ENCODE measurements at places on chromosomes 2 and 18.

- DNase-seq: no peak
Measured at GRCh38 chr2:55133467-55134315, 83.4 kb upstream of the RTN4 start.

DNA sequence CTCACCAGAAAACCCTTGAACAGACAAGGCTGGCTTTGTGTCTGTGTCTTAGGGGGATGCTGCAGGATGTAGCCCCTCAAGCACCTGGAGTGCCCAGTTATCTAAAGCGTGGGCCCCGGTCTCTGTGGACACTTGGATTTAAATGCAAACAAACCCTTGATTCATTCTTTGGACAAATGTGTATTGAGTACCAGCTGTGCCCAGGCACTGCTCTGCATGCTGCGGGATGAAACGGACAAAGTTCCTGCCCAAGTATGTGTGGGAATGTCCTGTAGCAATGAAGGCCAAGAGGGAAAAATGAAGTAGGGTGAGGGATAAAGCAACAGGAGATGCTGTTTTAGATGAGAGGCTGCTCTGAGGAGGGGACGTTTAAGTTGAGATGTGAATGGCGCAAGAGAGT, 53.9 kb downstream of the BOLA3 start:
- no peak for DNase-seq

DNA sequence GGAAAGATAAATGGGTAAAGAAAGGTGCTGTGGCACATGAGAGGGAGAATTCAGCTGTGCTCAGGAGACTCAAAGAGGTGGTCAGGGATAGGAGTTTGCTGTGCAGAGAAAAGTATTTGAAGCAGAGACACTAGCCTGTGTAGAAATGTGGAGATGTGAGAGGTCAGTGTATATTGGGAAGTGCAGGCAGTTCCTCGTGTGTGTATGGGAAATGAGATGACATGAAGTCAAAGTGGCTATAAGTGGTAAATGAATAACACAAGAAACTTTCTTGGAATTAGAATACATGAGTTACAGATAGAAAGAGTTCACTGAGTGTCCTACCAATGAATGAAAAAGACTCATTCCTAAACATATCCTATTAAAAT, 11.6 kb downstream of the MAP3K20 start:
- DNase-seq: no peak

GRCh38 chr2:129189617-129190319, 789.7 kb upstream of the RAB6C start:
- no peak for DNase-seq

- DNase-seq: no peak
Measured at GRCh38 chr2:99404039-99404796, 67.0 kb downstream of the EIF5B start.

DNA sequence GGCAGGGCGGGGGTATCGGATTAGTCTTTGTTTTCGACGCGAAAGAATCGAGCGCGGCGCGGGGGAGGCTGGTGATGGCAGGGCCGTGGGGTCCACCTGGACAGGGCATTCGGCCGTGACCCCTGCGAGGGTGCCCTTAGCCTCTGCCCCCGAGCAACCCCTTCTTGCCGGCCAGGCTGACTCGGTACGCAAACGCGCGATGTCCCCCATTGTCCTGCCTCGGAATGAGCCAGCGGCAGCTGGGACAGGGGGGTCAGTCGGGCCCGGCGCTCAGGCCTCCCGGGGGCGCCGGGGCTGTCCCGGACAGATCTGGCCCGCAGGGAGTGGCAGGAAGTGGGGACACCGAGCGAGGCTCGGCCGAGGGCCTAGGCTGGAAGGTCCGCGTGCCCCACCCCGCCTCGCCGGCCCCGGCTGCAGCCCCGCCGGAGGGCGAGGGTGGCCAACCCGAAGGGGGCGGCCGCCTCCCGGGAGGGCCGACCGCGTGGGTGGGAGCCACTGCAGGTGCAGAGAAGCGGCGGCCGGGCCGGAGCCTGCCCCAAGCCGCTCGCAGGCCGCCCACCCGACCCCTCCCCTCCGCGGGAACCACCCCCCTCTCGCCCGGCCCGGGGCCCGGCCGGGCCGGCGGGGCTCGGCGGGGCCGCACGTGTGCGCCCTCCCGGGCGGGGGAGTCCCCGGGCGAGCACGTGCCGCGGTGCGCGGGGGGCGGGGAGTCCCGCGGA, at the start of gene TET3:
TSS of gene TET3 (plus strand) at position 708 of the 719 bp plus-strand sequence. CDS start 1,494 bp downstream, outside the sequence.
- peak; percentile 38 for DNase-seq

- DNase-seq: peak; percentile 13
Measured at GRCh38 chr2:170221317-170222288, 43.7 kb downstream of the MYO3B start.

- DNase-seq: no peak
Measured at GRCh38 chr18:62128157-62128556, 58.7 kb downstream of the PIGN start.

GRCh38 chr2:890791-891190, 59.9 kb upstream of the SNTG2 start:
- no peak for DNase-seq

DNA sequence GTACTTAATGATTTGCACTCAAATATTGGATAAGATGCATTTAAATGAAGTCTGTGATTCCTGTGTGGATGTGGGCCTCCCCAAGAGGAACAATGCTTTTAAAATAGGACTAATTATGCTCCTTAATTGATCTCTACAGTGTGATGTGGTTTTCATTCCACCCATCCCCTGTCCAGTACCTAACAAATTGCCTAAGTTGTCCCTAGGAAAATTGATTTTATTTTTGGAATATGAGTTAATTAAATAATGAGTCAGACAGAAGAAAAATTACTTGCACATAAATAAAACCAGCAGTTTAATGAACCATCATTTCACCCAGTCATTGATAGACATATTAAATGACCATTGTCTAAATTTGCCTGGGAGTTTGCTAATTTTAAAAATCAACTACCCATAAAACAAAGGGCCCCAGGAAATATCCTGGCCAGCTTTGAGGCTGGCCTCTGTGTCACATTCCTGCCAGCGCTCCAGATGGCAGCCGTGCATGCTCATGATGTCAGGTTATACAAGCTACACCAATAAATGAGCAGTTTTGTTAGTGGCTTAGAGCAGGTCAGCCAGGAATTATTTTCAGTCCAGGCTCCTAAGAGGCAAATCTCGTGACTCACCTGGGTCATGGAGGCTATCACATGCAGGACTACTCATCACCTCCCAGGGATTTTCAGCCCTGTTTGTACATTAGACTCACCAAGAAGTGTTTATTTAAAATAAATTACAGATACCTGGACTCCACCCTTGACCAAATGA, 31.9 kb downstream of the ABHD3 start:
- no peak for DNase-seq

- no peak for DNase-seq
Measured at GRCh38 chr18:32295604-32296003, 105.8 kb downstream of the MEP1B start.

GRCh38 chr2:111225856-111226255, 105.1 kb downstream of the BCL2L11 start:
- no peak for DNase-seq

DNA sequence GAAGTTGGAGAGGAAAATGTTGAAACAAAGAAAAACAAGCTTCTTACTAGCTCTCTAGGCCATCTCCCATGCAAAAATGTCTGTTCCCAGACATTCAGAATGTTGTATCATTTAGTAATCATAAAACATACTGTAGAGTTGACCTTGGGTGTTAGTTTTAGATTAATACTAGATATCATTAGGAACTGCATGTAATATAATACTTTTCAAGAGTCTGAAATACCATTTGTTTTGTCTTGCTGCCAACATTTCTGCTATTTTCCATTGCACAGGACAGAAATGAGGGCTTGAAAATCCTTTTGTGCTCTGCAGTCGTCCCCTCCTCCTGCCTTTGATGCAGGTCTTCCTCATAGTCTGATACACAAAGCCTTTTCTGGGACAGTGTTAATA, 89.5 kb upstream of the RBMS1 start:
- DNase-seq: no peak

GRCh38 chr2:85699325-85699724, 5.2 kb downstream of the GNLY start:
- DNase-seq: no peak

DNA sequence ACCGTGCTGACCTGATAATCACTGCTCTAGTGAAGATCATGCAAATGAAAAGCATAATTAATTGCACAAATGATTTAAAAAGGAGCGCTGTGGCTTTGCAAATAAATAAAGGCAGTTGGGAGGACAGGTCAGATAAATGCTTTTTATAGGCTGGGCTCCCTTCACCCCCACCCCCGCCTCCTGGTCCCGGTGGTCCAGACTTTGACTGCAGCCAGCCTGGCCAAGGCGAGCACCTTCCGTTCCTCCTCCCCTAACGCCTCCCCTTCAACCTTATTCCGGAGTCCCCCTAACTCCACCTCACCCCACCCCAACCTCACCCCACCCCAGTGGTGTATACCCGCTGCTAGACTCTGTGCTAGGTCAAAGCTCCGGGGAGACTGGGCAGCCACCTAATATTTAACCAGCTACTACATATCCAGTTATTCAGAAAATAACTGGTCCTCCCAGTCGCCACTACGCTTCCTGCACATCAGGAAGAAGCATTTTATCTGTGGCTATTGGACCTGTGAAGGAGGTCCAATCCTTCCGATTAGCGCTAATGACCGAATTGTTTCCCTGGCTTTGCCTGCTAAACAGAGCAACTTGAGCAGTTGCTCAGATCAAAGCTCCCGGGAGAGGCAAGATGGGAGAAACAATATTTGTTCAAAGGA, 3.7 kb upstream of the SP9 start:
- DNase-seq: no peak

DNA sequence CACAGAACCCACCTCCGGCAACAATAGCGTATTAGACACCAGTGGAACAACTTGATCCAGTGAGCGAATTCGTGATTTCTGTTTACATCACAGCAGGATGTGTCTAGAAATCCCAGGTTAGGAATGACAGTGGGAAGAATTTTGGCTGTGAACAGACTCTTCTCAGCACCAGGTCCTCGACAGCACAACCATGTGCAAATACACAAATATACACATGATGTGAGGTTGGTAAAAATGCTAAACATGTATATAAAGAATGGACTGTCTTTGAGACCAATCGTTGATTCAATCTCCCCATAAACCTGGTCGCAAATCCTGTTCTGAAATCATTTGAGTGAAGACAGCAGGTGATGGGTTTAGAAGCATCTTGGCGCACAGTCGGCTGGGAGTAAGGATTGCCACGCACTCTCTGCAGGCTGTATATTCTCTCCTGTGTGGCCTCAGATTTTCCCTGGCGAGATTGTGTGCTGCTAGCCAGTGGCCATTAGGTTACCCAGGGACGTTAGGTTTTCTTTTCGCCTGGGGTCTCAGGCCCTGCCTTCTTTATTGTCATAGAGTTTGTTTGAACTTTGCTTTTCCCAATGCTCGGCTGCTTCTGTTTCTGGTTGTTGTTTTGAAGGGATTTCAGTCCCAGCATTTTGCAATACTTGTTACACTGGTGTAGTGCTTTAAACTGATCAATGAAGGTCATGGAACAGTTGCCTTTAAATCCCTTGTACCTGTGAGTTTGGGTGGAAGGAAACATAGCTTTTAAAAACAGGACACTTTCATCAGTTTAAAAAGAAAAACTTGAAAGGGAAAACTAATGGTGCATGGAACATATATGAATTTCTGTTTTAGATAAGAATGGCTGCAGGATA, 147.3 kb downstream of the ALPK2 start:
- no peak for DNase-seq

DNA sequence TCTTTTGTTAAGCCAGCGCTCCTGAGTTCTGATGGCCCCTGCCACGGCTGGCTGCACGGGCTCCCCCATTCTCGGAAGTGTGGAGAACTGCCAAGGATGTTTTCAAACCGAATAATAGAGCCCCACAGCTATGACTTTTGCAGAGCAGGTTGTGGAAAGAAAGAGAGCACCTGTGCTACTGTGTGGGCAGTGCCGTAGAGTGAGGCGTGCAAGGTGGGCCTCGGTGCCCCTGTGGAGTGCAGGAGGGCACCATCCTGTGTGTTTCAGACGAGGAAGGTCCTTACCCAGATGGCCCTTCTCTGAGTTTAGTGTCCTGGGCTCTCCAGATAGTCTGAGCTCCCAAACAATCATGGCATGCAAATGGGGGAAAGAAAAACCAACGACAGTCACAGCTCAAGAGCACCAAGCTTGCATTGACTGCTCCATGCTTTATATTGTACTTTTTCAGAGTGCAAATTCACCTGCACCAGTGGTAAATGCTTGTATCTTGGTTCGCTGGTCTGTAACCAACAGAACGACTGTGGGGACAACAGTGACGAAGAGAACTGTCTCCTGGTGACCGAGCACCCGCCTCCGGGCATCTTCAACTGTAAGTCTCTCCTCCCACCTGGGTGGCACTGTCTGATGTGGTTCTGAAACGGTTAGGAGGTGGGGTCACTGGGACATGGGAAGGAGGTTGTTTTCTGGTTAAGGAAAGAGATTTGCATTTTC, 219.4 kb downstream of the LDLRAD4 start:
- DNase-seq: no peak

DNA sequence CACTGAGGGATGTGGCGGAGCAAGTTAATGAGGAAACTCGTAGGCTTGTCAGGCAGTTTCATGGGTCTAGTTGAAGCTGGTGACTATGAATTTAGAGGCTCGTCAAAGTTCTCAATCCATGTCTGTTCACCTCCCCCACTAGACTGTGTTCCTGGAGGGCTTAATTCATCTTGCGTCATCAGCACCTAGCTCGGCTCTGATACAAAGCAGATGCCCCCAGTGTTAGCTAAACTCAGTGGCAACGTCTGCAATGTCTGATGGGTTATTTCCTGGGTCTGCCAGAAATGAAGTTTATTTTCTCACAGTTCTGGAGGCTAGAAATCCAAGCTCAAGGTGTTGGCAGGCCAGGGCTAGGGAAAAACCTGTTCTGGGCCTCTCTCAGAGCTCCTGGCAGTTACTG, 140.6 kb downstream of the PID1 start:
- DNase-seq: no peak

DNA sequence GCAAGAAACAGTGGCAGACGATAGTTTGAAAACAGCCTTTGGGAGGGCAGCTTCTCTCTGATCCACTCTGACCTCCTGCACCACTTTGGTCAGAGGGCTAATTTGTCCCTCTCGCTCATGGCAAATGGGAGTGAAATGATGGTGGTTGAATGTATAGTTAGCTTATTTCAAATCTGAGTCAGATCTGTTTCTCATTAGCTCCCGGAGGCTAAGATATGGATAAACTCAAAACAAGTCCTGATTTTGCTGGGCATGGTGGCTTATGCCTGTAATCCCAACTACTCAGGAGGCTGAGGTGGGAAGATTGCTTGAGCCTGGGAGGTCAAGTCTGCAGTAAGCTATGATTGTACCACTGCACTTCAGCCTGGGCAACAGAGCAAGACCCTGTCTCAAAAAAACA, 145.0 kb downstream of the ALK start:
- DNase-seq: no peak

DNA sequence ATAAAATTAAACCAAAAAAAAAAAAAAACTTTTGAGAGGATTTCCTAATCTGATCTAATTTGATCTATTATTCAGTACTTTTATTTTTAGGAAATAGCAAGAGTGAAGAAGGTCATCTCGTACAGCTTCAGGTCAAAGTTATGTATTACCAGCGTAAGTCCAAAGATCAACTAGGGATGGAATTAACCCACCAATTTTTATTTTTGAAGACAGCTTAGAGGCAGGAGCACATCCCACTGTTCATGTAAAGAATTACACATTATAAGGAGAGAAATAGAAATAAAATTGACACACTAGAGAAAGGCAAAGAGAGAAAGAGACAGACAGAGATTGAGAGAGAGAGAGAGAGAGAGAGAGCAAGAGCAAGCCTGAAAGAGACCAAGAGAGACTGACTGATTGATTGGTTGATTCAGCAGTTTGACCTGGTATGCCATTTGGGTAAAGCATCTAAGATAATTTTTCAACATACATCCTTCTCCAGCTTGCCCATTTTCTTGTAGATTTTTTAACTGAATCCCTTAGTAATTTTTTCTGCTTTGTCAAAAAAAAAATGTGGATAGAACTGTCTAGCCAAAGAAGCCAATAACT, 25.1 kb downstream of the DOCK10 start:
- DNase-seq: no peak

GRCh38 chr2:82793711-82794435, 1665.2 kb downstream of the SUCLG1 start:
- no peak for DNase-seq

All from NCI-H2171 (cell line).